ENCODE measurements at places on chromosomes 3 and 15. TPM values are rescaled to one million over a fixed set of nuclear protein-coding genes. Genes with fewer than 3 reads are reported as not detected.

DNA sequence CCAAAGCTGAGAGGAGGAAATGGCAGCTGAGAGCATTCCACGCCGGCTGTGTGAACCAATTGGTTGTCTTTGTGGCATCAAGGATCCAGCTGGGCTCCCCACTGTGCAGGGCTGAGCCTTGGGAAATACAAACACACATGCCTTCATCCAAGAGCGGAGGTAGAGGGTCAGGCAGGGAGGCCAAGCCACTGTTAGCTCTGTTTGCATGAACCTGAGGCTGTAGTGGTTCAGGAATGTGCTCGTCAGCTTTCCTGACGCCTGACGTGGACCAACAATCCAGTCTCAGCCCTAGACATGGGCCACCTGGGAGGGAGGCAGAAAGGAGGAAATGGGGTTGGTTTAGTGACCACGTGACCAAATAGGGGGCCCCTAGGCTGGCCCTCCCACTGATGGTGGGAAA is 276.9 kb downstream of the TLE3 start:
- no peak for DNase-seq

GRCh38 chr3:27486336-27486735 is 2.2 kb upstream of the SLC4A7 start:
- DNase-seq = no peak

GRCh38 chr3:194404365-194405140 is 5.5 kb upstream of the GP5 start:
- peak; percentile 74 for DNase-seq

DNA sequence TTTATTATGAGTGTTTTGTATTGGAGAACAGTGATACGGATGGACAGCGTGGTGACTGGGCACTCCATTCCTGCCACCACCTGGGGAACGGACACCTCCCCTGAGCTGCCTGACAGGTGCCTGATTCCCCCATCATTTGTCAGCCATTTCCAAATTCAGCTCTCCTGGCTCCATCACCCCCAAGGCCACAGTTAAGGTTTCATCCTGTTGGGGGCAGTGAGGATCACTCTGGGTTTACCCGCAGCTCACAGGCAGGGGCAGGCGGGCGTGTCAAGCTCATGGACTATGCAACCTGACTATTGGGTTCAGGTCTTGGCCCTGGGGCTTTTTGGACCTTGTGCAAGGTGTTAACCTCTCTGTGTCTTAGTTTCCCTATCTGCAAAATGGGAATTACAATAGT is 76.3 kb downstream of the RAB11A start:
- no peak for DNase-seq

Gene ADAMTS17
- total RNA-seq = under 0.01 TPM

Gene C15orf61
- 3.2 TPM for total RNA-seq

Gene UROC1
- total RNA-seq = under 0.01 TPM

GRCh38 chr3:40302784-40303183 is 6.7 kb upstream of the EIF1B start:
- DNase-seq = no peak

Gene SLCO2A1
- 0.43 TPM for total RNA-seq

Gene CPOX
- total RNA-seq = 27.2 TPM

Gene ATP13A5
- total RNA-seq = not detected

DNA sequence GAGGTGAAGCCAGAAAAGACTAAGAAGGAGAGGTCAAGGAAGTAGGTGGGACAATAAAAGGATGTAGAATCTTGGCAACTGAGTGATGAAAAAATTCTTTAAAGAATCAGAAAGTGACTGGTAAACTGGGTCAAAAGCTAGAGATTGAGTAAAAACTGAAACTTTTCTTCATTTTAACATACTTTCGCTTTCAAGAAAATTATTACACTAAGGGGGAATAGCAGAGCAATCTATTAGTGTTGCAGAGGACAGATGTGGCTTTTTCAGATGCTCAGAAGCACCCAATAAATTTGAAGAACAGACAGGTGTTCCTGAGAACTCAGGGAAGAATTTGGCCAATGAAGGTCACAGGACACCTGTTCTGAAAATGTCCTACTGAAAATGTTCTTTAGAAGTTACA is 805.4 kb upstream of the ALCAM start:
- DNase-seq = no peak

GRCh38 chr15:81029414-81030300 is 28.9 kb downstream of the TLNRD1 start:
- DNase-seq = no peak

DNA sequence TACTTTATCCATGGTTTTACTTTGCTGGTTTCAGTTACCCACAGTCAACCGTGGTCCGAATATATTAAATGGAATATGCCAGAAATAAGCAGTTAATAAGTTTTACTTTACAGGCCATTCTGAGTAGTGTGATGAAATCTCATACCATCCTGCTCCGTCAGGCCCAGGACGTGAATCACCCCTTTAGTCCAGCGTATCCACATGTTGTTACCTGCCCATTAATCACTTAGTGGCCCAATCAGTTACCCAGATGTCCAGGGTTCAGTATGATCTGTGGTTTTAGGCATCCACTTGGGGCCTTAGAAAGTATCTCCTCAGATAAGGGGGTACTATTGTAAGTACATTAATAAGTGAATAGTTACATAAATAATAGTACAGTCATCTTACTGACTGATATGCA is 88.0 kb downstream of the TTBK2 start:
- peak; percentile 82 for DNase-seq

DNA sequence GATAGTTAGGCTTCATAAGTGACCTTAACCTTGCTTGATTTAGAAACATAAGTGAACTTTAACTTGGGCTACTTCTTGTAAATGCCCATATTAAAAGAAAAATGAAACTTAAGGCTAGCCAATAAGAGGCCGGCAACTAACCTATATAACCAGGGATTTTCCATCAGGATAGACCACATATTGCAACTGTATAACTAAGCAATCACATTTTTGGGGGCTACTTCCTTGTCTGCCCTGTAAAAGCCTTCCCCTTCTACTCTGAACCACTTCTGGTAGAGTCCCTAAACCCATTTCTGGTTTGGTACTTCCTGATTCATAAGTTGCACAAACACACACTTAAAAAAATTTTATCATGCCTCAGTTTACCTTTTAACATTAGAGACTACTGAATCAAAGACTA is 150.9 kb upstream of the UBE2E2 start:
- no peak for DNase-seq

- DNase-seq = no peak
Measured at GRCh38 chr3:190528706-190529105, 14.8 kb downstream of the IL1RAP start.

Gene PPP1R14D
- not detected for total RNA-seq

DNA sequence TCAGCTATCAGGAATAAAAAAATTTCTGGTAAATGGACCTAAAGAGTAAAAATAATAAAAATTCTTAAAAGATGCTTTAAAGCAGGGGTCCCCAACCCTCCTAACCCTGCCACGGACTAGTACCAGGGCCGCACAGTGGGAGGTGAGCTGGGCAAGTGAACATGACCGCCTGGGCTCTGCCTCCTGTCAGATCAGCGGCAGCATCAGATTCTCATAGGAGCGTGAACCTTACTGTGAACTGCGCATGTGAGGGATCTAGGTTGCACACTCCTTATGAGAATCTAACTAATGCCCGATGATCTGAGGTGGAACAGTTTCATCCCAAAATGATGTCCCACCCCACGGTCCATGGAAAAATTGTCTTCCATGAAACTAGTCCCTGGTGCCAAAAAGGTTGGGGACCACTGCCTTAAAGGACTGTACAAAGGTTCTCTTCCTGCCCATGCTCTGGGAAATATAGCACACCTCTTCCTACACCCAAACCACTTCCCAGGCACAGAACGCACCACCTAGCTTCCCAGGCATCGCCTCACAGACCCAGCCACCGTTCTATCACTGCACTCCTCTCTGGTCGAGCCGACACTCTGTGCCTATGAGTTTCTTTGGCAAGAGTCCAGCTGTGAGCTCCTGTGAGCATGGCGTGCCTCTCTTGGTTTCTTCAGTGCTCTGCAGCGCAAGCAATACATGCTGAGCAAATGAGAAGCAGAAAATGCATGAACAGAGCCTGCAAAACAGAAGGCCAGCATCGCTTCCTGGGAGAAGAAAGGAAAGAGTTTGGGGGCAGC is 104.9 kb downstream of the OCA2 start:
- no peak for DNase-seq

Gene HTR3D
- total RNA-seq = not detected

- no peak for DNase-seq
Measured at GRCh38 chr3:157810924-157811718, 295.1 kb downstream of the SHOX2 start.

DNA sequence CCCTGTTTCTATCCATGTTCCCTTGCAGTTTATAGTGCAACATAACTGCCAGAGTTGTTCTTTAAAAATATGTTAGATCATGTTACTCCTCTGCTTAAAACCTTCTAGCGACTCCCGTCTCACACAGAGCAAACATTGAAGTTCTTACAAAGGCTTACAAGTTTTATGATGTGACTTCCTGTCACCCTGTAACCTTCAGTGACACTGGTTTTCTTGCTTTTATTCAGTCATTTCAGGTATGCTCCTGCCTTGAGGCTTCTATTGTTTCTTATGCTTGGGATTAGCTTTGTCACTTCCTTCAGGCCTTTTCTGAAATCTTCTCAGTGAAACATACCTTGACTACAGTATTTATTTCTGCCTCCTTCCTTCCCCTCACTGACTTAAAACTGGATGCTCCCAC is 252.1 kb downstream of the DOCK3 start:
- DNase-seq = no peak

Gene ALS2CL
- total RNA-seq = 2.6 TPM

GRCh38 chr15:56693761-56694160 is 39.5 kb downstream of the ZNF280D start:
- DNase-seq = peak; percentile 38

GRCh38 chr3:196981657-196982056 is 13.0 kb upstream of the PIGZ start:
- no peak for DNase-seq

Gene EFCC1
- not detected for total RNA-seq

GRCh38 chr3:82927309-82928253 is 1166.1 kb upstream of the GBE1 start:
- DNase-seq = no peak

GRCh38 chr3:138289260-138289659 is 40.4 kb downstream of the NME9 start:
- DNase-seq = no peak

DNA sequence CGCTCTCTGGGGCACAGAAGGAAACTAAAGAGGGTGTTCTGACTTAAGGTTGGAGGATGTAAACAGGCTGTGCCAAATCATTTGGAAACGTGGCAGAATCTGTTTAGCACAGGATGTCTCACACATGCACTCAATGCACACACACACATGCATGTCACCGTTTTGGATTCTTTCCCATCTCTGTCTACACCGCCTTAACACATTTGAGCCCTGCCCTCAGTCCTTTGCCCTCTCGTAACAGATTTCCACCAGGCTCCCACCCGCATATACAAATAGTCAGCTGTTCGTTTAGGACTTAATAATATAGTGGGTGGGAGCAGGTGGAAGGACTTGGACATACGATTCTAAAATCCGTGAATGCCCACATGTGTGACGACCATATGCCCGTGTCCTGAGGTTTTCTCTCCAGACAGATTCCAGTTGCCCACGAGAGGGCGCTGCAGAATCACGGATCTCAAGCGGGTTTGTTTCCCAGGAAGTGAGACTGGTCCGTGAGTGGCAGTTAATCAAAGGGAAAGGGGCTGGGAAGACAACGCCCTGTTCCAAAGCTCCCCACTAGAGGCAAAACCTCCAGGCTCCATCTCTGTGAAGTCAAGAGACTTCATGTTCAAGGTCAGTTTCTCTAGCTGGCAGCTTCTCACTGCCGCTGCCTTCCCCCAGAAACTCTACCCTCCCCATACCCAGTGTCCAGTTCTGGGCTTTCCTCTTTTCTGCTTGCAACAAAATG is 44.5 kb downstream of the NOX5 start:
- DNase-seq = peak; percentile 87

Gene CCR3
- total RNA-seq = not detected

Gene NMNAT3
- 0.86 TPM for total RNA-seq

Gene SCN11A
- under 0.01 TPM for total RNA-seq

DNA sequence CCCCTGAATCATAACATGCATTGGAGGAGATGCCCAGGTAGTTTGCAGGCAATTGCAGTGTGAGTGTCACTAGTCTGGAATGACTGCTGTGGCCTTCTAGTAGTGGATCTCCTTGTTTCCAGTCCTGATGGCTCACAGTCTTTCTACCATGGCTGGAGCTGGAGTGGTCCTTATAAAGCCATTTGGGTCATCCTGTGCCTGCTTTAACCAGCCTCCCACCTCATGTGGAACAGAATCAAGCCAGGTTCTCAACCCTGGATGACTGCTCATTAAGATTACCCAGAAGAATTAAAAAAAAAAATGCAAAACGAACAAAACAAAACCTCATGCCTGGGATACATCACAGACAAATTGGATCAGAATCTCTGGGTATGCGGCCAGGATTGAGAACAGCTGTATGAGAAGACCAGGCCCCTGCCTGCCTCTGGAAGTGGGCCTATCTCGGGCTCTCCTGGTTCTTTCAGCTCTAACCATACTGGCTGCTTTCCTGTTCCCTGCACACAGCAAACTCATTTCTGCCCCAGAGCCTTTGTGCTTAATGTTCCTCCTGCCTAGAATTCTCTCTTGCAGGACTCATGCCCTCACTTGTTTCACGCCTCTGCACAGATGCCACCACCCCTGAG is 96.4 kb downstream of the ITPR1 start:
- no peak for DNase-seq

DNA sequence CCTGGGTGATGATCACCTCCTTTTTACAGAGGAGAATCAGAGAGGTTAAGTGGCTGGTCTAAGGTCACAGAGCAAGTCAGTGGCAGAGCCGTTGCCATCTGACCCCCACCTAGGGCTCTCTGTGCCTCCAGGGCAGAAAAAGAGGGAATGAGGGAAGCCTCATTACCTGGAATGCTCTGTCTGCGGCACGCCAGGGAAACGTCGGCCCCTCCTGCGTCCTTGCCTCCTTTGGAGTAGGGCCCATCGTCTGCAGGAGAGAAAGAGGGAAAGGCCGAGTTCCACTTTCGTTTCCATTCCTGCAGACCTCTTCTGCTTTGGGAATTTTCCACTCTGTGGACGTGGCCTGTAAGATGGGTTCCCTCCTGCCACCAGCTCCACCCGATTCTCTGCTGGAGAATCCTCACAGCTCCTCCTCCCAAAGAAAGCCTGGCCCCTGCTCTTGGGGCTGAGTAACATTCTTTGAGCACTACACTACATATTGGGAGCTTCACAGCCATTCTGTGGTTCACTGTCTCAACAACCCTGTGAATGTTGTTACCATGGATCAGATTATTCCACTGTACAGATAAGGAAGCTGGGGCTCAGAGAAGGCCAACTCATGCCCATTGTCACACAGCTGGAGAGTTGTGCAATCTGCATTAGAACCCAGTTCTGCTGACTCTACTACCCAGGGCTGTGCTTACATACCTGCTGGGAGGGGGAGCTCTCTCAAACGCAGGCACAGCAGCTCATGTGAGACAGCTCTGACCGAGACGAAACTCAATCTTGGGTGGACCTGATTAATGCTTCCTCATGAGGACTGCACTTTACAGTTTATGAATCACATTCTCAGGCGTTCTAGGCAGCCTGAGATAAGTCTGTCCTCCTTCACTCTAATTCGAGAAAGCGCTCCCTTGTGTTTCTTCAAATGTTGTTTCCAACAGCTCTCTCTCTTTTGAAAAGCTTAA is 14.2 kb downstream of the GRIP2 start:
- peak; percentile 89 for DNase-seq

Measured in fibroblast of villous mesenchyme (primary cell).